Activated naive CD4-positive, alpha-beta T cell treated with anti-CD3 and anti-CD28 coated beads, Interleukin-2, amount 50 U/mL, for 72 hours (primary cell): ENCODE measurements at places on chromosomes 13 and 19. TPM values are rescaled to one million over a fixed set of nuclear protein-coding genes. Genes with fewer than 3 reads are reported as not detected.
A peak's percentile ranks its signal among the peaks of the same experiment; 100 is the strongest.

Gene CTXN1
- 0.78 TPM for total RNA-seq

Gene FGF22
- not detected for total RNA-seq

Gene IL4I1
- 11.1 TPM for total RNA-seq

Gene ANKRD27
- total RNA-seq = 30.2 TPM

Gene CASP14
- total RNA-seq = not detected

Gene KLK12
- total RNA-seq = not detected

Gene FARP1
- total RNA-seq = 0.58 TPM

Gene CPB2
- not detected for total RNA-seq

Gene ZNF418
- 3.1 TPM for total RNA-seq

Gene GDF15
- total RNA-seq = 0.29 TPM

Gene PSG3
- 0.78 TPM for total RNA-seq

Gene CRX
- not detected for total RNA-seq

Gene ZSCAN4
- not detected for total RNA-seq

GRCh38 chr13:76975863-76976262, 16.0 kb upstream of the CLN5 start:
- DNase-seq = no peak

DNA sequence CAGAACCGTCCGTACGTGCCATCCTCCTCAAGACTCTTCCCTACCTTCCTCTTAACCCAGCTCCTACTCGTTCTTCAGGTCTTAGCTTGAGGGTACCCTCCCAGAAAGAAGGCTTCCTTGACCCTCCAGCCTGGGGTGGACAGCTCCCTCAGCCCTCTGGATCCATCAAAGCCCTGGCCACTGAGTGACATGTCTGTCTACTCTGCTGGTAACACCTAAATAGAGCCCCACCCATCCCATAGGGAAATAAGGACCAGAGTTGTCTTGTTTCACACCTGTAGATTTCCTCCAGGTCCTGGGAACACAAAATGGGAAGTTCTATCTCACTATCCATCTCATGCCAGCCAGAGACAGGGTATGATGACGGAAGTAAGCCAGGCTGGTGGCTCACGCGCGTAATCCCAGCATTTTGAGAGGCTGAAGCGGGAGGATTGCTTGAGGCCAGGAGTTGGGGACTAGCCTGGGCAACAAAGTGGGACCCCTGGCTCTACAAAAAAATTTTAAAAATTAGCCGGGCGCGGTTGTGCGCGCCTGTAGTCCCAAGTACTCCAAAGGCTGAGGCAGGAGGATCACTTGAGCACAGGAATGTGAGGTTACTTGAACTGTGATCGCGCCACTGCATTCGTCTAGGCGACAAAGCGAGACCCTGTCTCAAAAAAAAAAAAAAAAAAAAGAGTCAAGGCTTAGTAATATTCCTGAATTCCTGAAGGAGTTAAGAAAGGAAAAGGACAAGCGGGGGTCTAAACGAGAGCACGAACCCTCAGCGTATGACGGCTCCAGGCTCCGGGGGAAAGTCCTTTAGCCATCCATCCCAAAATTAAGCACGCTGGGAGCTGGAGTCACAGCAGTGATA, 566 bp upstream of the CCDC97 start:
- DNase-seq = no peak

DNA sequence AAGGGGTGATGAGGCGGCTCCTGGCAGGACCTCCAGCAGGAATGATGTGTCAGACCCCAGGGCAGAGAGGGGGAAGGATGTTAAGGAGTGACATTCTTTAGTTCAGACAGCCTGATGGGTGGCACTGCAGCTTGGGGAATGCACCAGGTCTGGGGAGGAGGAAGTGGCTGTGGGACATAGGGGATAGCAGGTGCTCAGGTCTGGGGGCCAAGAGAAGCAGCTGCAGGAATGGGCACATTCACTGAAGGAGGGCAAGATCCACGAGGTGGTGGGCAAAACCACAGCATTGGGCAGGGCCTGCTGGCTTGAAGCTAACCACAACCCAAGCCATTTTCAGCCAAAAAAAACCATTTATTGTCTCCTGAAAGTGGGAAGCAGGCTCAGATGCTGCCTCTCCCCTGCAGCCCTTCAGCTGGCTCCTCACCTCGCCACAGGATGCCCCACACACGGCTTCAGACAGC, 26.5 kb downstream of the COMP start:
- no peak for DNase-seq

GRCh38 chr13:51697181-51697580, 106.8 kb downstream of the DHRS12 start:
- DNase-seq = no peak

DNA sequence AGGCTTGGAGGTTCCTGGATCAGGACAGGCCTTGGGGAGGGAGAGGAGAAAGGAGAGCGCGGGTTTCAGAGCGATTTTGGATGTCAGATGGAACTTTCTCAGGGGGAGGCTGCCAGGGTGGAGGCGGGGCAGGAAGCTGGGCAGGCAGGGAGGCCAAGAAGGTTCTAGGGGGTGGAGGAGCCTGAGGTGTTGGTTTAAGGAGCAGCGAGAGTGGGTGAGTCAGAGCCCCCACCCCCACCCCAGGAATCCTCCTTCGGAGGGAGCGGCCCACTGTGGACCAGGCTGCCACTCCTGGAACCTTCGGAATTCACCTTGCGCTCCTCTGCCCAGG, 15.9 kb upstream of the NOP53 start:
- DNase-seq = no peak

GRCh38 chr13:113466383-113466782, 13.1 kb upstream of the ADPRHL1 start:
- DNase-seq = no peak

DNA sequence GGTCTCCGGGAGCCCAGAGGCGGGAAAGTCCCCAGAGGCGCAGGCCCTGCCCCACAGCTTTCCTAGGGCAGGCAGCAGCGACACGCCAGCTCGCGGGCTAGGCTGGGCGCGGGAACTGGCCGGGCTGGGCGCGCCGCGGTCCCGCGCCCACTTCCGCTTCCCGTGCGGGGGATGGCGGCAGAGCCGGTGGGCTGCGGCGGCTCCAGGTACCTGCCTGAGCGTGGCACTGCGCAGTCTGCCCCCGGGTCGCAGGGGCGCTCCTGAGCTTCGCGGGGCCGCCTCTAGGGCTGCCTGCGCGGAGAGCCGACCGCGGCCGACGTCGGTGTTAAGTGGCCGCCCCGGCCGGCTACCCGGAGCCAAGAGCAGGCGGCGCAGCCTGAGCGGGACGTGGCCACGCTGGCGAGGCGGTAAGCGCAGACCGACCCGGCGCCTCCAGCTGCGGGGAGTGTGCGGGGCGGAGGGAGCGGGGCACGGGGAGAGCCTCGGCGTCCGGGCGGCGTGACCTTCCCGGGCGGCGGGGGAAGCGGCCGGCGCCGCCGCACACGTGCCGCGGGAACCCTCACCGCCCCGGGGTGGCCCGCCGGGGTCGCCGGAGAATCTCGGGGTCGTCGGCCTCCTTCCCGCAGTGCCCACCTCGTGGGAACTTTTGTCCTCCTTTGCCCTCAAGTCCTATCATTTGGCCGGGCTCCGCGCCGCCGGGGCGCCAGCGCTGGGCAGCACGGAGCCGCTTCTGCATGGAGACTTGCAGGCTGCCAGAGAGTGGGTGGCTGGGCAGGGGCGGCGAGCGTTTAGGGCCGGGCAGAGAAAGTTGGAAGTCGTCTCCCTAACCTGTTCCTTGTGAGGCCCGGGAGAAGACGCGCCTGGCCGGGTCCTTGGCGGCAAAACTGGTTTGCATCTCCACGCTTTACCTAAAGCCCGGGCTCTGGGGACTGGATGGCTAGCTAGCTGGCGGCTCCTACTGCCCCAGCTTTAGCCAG, 31.4 kb upstream of the MPHOSPH8 start:
- DNase-seq = peak; percentile 72

- DNase-seq = no peak
These were observed at the start of gene TMEM59L for GRCh38 chr19:18612772-18613588. TMEM59L (plus strand) TSS chr19:18612870; CDS start chr19:18612959, 89 bp downstream.

DNA sequence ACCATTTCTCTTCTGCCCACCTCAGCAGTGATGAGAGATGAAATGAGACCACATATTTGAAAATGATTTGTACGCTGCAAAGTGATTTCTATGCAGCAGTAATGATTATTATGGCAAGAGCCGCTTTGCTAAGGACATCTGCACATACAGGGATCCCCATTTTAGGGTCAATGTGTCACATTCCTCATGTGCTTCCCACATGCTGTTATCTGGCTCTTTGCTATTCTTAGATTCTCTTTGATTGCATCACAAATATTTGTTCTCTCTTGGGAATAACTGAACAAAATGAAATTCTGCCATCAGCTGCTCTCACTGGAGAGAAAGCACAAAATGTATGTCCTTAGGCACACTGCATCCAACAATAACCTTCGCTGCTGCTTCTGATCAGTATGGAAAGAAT, 209.5 kb upstream of the IPO5 start:
- no peak for DNase-seq

DNA sequence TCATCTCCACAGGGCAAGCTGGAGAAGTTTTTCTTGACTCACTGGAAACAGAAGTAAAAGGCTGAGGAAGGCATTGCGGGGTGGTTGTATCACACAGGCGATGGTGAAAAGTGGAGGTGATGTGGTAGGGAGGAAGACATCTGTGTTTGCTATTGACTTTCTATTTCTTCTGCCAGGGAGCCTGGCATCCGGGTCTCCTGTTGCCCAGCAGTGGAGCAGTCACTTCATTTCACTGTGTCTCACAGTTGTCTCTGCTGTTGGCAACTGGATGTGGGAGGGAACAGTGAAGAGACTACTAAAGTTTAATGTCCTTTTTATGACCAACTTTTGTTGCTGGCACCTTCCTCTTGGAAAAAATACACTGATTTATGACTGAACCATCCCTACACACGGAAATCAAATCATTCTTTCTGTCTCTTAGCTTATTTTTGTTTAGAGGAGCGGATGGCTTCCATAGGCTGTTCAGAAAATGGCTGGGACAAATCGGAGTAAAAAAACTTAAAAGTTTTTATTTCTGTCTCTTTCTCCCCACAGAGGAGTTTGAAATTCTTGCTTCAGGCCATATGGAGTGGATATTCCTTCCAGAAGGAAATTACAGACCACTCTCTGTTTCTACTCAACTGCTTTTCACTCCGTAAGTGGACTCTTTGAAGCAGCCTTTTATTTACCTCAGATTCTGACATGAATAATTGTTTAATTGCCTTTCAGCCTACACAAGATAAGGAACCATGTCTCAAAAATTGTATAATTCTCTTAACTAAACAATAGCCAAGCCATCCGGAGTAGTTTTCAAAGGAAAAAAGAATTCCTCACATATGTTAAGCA, 23.8 kb upstream of the MEDAG start:
- DNase-seq = no peak

GRCh38 chr13:45456196-45456972, 8.4 kb upstream of the COG3 start:
- DNase-seq = no peak

- DNase-seq = no peak
These were observed 19.1 kb upstream of the FBN3 start for GRCh38 chr19:8168537-8168936.

DNA sequence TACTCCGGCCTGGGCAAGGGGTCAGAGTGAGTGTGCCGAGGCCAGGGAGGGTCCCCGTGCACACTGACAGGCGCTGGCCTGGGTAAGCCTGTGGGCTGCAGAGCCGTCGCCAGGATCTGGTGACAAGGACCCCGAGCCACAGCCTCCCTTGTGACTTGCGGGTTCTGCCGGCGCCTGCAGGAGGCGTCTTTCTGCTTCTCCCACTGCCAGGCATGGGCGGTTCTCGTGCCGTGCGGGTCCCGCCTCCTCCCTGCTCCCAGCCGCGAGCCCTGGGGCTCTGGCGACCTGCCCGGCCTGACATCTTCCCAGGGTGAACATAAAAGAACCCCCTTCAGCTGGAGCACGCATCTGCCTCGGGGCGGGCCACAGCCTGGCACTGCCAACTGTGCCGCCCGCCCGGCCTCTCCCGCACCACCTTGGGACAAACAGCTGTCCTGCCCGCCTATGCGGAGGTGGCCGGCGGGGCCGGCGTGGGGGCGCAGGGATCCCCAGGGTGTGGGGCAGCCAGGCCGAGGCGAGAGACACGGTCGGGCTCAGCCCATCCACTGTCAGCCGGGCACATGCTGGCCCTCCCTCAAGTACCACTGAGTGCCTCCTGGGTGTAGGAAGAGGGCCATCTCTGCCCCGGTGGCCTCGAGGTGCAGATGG, 1.5 kb upstream of the HCN2 start:
- no peak for DNase-seq

DNA sequence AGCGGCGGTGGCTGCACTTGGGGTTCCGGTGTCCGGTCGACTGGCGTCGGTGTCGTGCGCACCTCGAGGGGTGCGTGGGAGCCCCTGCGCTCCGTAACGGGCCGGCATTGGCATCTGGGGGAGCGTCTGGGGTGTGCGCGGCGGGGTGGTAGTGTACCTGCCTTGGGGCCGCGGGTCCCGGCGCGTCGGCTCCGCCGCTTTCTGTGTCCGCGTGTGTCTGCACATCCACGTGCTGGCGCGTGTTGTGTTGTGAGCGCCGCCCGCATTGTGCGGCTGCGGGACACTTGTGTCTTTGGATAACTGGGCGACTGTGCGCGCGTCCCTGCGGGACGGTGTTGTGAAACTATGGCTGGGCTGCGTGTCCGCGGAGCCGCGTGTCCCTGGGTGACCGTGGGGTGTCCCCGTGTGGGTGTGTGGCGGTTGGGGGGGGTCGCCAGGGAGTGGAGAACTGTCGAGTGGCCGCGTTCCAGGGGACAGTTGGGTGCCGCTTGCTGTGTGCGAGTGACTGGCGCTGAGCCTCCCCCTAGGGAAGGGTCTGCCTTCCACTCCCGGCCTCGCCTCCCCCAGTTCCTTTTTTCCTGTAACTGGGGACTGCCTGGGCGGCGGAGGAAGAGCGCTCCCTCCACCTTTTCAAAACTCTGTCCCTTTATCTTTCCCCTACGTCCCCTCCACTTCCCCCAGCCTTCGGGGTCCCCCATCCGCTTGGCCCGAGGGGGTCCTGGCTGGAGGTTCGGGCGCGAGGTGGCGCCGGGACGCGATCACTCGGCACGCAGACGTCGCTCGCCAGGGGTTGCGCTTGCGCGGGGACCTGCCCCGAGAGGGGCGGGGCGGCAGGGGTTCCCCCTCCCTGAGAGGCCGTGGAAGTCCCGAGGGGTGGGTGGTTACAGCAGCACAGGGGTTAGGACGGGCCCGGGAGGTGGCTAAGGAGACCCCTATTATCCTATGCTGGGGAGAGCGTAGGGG, 5.7 kb upstream of the NFIC start:
- DNase-seq = peak; percentile 73

DNA sequence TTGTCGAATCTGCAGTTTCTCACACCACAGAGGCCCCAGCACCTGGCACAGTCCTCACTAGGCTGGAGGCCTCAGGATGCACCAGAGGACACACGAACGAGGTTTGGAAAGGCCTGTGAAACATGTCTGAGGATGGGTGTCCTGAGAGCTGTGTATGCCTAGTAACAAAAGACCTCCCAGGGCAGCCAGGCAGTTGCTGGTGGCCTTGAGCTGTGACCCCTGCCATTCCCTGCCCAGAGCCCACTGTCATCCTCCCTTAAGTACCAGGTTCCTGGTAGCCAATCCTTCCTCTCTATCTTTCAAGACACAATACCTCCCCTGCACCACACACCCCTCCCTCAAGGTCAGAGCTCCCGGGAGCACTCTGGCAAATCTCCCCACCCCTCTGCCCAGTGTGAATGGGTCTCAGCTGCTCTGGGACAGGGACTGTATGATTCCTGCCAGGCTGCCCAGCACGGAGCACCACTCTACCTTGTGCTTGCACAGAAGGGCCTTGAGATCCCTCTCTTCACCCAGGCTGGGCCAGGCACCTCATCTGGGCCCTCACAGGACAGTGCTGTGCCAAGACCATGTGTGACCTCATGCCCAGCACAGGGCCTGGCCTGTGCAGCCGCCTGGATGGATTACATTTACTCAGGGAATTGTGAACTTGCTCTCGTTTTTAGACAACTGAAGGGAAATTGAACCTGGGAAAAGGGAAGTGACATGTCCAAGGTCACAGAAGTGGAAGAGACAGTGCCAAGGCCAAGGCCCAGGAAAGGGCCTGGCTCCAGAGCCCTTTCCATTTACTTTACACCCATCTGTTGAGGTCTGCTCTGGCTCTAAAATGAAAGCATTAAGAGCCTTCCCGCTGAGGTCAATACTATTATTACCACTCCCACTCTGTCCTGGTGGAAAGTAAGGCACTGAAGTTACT, 2.2 kb downstream of the ZNF787 start:
- DNase-seq = no peak
